Activated naive CD4-positive, alpha-beta T cell (primary cell): ENCODE measurements at places on chromosomes 7 and 10.

DNA sequence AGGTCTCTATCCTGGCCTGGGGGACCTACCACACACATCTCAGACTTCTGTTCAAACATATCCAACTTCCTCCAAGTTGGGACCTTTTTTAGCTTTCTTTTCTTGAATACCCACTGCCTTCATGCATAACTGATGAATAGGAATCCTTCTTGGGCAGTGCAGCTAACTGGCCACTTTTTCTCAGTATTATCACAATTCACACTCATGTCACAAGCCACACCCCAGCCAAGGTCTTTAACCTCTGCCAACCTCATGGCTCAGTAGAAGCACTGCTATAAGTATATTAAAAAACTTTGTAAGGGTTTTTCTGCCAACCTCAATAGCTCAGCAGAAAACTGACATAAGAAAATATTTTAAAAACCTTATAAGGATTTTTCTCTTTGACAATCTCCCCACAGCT lies 44.5 kb downstream of the HHEX start:
- DNase-seq = no peak

- DNase-seq = no peak
These were observed 261.6 kb downstream of the MDFIC start for GRCh38 chr7:115183431-115184057.

- DNase-seq = no peak
These were observed 76.8 kb upstream of the CARD11 start for GRCh38 chr7:3120513-3120912.

- DNase-seq = no peak
These were observed 707 bp downstream of the PTER start for GRCh38 chr10:16437540-16437894.

GRCh38 chr7:81245353-81245752 lies 326.5 kb upstream of the SEMA3C start:
- DNase-seq = no peak

DNA sequence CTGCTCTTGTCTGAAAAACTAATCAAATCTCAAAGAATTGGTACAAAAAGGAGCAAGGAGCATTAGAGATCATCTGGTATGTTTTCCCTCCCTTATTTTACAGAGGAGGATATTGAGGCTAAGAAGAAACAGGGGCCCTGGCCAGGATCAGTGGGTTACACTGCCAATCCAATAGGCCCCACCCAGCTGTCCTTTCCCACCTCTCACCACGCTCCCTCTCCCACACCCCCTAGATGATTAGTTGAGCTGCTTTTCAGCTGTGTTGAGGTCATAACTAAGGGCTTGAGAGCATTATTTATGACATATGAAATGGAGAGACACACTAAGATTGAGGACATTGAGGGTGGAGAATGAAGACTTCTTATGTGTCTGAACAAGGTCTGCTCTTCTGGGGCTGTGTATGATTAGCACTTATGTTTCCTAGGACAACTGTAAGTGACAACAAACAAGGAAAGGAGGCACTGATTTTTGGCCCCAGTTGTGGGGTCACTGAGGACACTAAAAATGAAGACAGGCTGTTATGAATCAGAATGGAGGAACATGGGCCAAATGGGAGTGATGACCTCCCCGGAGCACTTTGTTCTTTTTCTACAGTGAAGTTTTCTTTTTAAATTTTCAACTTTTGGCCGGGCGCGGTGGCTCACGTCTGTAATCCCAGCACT lies 26.5 kb downstream of the VWA2 start:
- DNase-seq = no peak

DNA sequence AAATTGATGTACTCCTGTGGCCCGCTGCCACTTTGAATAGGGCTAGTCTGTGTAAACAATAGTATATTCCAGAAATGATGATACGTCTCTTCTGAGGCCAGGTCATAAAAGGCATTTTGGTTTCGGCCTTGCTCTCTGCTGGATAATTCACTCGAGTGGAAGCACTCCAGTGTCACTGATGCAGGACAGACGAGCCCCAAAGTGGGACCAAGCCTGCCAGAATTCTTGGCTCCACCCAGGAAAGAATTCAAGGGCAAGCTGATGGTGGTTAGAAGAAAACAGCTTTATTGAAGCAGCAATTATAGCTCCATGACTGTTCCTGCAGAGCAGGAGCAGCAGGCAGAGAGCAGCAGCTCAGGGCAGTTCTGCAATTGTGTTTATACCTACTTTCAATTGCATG lies 717.6 kb downstream of the GRM8 start:
- no peak for DNase-seq

DNA sequence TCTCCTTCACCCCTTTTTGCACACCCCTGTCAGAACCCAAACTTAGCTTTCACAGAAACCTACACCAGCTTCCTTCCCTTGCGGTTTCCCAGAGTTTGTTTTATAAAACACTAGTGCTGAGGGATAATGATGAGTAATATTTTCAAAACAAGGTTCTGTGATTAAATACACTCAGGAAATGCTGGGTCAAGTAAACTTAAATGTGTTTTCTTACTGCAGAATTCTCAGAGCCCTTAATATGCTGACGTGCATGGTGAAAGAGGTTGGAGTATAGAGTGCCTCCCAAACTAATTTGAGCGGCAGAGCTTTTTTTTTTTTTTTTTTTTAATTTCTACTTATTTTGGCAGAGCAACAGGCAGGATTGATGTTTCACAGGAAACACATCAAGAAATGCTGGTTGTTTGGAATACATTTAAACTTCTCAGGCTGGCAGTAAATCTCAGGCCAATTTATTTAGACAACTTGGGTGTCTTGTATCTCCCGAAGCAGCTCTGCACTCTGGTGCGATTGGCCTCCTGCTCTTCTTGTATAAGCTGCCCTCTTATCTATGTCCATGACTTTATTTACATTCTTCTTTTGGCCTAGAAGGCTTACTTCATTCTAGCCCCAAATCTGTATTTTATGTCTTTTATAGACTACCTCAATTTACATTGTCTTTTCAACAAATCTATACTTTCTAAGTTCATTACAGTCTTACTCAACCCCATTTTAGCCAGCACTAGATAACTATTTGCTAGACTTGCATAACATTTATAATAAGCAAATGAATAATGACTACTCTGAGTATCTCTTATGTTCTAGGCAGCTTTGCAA lies 165.4 kb downstream of the BMPER start:
- DNase-seq = no peak

GRCh38 chr10:132264306-132264950 lies 43.3 kb downstream of the STK32C start:
- DNase-seq = no peak

DNA sequence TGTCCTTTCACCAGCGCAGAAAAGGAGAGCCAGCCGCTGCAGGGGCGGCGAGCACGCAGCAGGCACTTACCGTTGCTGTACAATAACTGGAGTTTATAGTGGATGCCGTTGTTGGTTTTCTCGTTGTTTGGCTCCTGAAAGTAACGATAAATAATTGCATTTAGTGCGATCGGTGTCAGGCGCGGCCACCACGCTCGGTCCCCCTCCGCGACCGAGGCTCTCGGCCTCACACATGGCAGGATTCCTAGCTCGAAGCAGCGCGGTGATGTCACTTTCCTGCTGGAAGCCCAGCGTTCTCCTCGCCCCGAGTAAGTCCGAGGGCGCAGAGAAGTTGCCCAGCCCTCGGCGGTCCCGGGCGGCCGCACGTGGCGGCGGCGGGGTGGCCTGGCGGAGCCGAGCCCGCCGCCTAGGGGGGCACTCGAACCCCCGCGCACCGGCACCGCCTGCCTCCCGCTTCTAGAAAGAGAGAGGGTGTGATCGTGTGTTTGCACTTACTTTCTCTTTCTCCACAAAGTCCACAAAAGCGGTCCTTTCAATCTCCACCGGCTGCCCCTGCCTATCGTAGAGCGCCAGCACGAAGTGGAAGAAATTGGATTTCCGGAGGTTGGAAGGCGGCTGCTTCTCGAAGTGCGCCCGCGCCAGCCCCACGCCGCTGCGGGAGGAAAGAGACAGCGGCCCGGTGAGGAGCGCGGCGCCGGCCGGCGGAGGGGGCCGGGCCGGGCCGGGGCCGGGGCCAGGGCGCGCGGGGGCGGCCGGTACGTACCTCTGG lies 1.0 kb downstream of the EBF3 start:
- no peak for DNase-seq

DNA sequence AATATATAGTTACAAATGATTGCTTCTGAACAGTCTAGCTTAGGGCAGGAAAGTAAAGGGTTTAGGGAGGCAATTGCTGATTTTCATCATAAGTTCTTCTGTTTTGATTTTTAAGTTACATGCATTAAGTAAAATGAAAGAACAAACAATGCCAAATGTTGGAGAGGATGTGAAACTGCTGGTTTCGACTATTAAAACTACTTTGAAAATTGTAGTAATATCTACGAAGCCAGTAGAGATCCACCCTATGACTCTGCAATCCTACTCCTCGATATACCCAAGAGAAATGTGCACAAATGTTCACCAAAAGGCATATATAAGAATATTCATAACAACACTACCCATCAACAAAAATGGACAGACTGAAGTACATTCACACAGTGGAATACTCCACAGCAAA lies 24.3 kb downstream of the PDZD8 start:
- DNase-seq = no peak

DNA sequence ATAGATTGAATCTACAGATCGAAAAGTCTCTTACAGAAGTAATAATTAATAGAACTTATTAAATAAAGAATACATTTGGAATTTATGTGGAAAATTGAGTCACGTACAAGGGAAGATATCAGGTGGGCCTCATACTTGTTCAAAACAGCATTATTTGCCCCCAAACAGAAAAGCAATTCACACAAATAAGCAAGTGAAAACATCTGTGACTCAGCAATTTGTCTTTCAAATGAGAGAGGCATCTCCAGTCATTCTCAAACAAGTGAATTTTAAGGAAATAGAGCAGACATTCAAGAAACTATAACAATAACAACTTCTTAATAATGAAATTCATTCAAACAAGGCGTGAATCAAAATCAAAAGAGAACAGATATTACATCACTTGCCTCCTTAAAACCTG lies 50.1 kb downstream of the SEMA3A start:
- no peak for DNase-seq

DNA sequence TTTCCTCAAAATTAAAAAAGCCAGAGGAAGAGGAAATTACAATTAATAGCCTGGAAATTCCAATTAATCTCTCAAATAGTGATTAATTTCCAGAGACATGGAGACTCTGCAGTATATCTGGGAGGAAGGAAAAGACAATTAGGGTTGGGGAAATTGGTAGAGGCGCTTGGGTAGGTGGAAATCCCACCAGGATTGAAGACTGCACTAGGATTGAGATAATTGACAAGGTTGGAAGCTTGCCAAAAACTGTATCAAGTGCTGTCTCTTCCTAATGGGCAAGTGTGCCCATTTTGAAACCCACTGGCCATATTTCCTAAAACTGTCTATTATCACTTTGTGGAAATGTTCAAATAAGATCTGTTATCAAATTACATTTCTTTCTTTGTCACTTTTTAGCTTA lies 21.6 kb downstream of the CHN2 start:
- DNase-seq = no peak

- DNase-seq = no peak
These were observed 8.8 kb downstream of the PPIF start for GRCh38 chr10:79356104-79356503.

- DNase-seq = no peak
These were observed 5.6 kb upstream of the CYP3A4 start for GRCh38 chr7:99789441-99790070.

DNA sequence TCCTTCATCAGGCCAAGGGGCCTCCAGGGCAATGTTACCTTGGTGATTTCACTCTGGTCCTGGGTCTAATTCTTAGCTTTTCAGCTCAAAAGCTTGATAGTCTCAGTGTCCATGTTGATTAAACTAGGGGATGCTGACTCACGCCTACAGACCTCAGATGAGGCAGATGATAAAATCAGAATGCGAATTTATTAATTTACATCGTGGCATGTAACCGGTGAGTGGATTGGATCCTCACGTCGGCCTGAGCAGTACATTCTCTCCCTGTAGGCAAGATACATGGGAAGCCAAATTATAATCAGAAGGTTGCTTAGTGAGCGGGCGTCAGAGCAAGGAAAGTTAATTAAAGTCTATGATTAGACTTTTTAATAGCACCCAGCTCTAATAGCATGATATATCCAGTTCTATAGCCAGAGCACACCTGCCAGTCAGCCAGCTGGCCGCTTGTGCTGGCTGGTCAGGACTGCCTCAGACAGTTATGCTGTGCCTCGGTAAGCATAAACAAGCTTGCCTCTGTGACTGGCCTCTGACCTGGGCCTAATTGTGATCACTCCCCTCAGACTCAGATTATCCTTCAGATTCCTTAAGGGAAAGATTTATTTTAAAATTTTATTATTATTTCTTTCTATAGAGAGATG lies 20.2 kb upstream of the CPA5 start:
- DNase-seq = no peak

- no peak for DNase-seq
These were observed 27.9 kb downstream of the IFIT5 start for GRCh38 chr10:89442289-89442688.

- peak; percentile 17 for DNase-seq
These were observed 2.3 kb downstream of the DNTT start for GRCh38 chr10:96306516-96306915.

GRCh38 chr10:119313644-119314043 lies 106.3 kb downstream of the GRK5 start:
- DNase-seq = no peak

DNA sequence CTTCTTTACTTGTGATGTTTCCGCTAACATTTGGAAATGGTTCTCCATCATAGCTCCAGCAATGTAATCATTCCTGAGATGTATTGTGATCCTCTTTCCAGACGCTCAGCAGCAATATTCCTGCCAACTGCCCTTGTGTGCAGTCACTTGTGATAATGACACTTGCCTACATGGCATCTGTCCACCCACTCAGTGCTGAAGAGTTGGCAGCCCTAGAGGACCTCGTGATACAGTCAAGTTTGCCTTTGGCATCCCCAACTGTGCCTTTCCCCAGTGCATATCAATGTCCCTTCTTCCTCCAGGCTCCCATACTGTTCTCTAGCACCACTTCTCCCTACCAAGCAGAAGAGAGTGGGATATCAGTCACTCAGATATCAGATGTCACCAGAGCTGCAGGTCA lies 64.9 kb downstream of the MYOF start:
- DNase-seq = no peak

DNA sequence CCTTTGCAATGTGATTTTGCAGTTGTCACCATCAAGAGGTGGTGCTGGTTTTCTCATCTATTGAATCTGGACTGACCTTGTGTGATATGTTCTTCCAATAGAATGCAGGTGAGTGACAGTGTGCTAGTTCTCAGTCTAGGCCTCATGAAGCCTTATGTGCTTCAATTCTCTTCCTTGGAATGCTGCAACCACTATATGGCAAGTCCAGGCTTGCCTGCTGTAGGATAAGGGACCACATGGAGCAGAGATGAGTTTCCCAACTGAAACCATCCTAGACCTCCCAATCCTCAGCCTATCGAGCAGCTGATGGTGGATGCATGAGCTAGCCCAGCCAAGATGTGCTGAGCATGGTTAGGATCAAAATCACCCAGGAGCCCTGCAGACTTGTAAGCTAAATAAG lies 32.6 kb upstream of the ARHGAP21 start:
- DNase-seq = no peak

- DNase-seq = no peak
These were observed 126.2 kb upstream of the NRP1 start for GRCh38 chr10:33460505-33461294.
